PC-9 (cell line): ENCODE measurements at places on chromosomes 16 and 17. TPM values are rescaled to one million over a fixed set of nuclear protein-coding genes. Genes with fewer than 3 reads are reported as not detected.

GRCh38 chr17:68054296-68054900 is 18.9 kb downstream of the KPNA2 start:
- DNase-seq: no peak

- DNase-seq: no peak
These were observed 3.6 kb upstream of the ITGA3 start for GRCh38 chr17:50052241-50052796.

DNA sequence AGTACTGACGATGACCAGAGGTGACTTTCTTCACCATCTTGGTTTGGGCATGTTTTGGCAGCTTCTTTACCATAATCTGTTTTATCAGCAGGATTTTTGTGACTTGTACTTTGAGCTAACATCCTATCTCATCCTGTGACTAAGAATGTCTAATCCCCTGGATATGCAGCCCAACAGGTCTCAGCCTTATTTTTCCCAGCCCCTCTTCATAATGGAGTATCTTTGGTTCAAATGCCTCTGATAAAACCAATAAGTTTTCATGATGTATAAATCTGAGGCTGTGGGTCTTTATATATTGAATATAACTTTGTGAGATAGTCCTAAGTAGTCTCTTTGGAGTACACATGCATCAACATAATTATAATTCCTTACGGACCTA is 186.9 kb upstream of the WSB1 start:
- no peak for DNase-seq

DNA sequence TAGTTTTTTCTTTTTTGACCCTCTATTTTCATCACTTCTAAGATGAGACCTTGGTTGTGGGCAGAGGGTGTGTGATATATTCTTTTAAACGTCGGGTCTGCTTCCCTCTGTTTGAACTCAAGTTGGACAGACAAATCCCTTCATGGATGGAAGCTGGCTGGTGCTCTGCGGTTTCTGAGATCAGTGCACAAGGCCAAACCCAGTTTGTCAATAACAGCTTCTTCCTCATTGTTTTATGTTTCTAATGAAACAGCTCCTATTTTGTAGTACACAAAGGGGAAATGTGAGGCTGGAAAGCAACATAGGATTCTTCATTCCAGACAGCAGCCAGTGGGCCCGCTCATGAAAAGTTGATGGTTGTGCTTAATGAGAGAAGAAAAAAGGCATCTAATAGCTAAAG is 159.6 kb downstream of the PRKCA start:
- no peak for DNase-seq

GRCh38 chr16:30187556-30187865 is 4.1 kb downstream of the CORO1A start:
- DNase-seq: no peak

GRCh38 chr16:35298460-35299243 is 1839.2 kb downstream of the TP53TG3F start:
- DNase-seq: no peak

DNA sequence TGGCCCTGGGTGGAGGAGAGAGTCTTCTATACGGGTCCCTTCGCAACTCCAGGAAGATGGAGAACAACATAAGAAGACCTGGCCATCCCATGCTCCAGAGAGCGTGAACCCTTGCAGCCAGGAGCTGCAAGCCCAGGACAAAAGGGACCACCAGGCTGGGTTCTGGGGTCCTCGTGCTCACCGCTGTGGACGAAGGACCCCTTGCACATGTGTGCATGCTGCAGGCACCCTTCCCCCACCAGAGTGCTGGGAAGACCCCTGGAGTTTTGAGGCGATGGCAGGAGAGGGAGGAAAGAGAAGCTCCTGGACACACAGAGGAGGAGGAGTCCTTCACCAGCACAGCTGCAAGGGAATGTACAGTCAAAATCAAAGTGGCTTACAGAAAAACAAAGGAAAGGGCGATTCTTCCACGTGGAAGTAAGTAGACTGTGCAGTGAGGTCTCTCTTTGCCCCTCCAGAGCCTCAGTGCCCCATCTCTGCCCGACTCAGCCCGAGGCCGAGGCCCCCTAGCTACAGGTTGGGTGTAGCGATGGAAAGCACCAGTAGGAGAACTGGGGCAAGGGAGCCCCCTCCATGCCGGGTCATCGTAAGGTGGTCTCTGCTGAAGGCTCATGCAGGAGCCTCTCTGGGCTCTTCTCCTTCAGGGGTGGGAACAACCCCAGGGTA is 51.3 kb downstream of the PIMREG start:
- DNase-seq: no peak

SLC16A3 gene
- total RNA-seq: 157 and 198 TPM in 2 replicates

KRT9 gene
- 0.55 and 0.73 TPM in 2 replicates for total RNA-seq

DNA sequence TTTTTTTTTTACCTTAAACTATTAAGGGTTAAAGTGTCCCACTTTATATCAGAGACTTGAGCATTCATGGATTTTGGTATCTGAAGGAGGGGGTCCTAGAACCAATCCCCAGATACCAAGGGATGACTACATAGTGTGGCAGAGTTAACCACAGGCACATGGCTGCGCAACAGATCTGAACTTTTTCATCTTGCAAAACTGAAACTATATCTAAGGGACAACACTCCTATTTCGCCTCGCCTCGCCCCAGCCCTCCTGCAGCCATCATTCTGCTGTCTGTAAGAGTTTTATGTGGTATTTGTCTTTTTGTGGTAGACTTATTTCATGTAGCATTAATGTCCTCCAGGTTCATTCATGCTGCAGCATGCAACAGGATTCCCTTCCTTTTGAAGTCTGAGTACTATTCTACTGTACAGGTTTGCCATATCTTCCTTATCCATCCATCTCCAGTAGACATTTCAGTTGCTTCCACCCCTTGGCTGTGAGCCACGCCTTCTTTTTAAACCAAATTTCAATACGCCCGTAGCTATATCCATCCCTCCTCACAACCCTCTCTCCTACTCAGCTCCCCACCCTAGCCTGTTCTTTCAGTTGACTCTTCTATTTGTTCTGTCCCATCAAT is 53.2 kb downstream of the AMFR start:
- DNase-seq: no peak

DNA sequence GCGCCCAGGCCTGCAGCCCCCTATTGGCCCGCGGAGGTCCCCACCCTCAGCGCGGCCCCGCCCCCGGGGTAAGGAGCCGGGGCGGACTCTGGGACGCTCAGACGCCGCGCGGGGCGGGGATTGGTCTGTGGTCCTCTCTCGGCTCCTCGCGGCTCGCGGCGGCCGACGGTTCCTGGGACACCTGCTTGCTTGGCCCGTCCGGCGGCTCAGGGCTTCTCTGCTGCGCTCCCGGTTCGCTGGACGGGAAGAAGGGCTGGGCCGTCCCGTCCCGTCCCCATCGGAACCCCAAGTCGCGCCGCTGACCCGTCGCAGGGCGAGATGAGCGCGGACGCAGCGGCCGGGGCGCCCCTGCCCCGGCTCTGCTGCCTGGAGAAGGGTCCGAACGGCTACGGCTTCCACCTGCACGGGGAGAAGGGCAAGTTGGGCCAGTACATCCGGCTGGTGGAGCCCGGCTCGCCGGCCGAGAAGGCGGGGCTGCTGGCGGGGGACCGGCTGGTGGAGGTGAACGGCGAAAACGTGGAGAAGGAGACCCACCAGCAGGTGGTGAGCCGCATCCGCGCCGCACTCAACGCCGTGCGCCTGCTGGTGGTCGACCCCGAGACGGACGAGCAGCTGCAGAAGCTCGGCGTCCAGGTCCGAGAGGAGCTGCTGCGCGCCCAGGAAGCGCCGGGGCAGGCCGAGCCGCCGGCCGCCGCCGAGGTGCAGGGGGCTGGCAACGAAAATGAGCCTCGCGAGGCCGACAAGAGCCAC is at the start of gene NHERF1:
Gene NHERF1, plus strand, starts transcription at position 100 of the 750 bp plus-strand sequence. Its CDS starts 219 bp downstream, at position 319.
- DNase-seq: peak; percentile 30

DNA sequence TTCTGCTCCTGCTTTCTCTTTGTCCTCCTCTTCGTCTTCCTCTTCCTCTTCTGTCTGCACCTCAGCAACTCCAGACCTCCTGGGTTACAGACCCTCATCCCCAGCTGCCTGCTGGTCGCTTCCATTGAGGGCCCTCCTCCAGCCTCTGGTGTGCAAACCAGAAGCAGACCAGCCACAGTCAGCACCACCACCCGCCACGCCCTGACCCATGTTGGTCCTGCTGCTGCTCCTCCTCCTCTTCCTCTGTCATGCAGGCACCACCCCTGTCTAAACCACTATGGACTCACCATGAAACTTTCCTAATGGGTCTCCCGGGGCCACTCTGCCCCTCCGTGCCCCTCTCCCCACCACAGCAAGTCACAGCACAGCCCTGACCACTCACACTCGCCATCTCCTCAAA is 11.4 kb upstream of the OGFOD3 start:
- no peak for DNase-seq

DOC2A gene
- total RNA-seq: 11.0 and 11.3 TPM in 2 replicates

- DNase-seq: peak; percentile 84
These were observed 10.2 kb upstream of the EEF2K start for GRCh38 chr16:22195695-22196558.

DNA sequence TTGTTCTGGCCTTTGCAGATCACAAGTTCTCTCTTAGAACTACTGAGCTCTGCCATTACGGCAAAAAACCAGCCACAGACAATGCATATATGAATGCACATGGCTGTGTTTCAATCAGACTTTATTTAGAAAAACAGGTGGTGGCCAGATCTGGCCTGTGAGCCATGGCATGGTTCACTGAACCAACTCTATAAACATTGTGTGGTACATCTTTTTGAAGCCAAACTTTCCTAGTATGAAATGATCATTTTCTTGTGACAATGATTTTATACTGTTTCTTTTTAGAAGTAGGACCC is 65.9 kb upstream of the AMZ2 start:
- no peak for DNase-seq

DNA sequence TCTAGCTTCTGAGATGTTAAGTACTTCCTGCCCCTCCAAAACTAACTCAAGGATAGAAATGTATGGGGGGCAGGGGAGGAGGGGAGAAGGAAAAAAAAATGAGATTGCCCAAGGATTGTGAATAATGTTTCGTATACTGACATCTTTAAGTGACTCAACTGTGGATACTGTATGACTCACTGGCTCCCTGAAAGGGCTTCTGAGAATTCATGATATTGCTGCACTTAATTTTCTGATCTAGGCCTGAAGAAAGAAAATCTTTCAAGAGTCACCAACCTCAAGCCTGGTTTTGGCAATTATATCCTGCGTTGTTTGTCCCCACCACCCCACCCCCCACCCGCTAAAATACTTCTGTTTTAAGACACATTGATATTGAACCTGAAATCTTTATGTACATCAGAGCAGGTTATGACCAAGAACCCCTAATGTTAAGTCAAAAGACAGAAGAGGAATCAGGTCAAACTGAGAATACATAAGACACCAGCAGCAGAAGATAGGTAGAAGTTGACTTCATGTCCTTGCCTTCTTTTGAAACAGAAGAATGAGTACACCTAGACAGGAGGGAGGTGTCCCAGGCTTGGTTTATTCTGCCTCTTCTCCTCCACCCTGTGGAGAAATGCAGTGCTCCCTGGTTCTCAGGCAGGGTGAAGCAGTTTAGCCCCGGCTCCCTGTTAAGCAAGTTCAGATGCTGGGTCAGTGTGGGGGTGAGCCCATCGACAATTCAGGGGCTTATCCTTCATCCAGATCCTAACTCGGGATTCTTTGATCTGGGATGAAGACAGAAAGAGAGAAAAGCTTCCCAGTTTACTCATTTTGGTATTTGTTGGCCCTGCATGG is 3.3 kb upstream of the FBXL20 start:
- DNase-seq: peak; percentile 75

NPIPB4 gene
- 343 and 399 TPM in 2 replicates for total RNA-seq

PRR11 gene
- total RNA-seq: 87.9 and 109 TPM in 2 replicates

DNA sequence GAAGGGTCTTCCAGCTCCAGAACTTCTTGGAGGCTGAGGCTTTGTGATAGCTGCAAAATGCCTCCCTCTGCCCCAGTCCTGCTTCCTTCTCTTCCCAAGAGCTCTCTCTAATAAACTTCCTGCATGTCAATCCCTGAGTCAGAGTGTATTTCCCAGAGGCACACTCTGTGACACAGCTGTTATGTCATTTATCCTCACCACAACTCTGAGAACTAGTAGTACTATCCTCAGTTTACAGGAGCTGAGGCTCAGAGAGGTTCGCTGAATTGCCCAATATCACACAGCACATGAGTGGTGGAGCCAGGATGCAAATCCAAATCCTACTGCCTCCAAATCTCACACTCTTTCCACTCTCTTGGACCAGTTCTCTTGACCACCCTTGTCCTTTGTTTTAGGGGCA is 20.0 kb downstream of the UNC45B start:
- no peak for DNase-seq

DNA sequence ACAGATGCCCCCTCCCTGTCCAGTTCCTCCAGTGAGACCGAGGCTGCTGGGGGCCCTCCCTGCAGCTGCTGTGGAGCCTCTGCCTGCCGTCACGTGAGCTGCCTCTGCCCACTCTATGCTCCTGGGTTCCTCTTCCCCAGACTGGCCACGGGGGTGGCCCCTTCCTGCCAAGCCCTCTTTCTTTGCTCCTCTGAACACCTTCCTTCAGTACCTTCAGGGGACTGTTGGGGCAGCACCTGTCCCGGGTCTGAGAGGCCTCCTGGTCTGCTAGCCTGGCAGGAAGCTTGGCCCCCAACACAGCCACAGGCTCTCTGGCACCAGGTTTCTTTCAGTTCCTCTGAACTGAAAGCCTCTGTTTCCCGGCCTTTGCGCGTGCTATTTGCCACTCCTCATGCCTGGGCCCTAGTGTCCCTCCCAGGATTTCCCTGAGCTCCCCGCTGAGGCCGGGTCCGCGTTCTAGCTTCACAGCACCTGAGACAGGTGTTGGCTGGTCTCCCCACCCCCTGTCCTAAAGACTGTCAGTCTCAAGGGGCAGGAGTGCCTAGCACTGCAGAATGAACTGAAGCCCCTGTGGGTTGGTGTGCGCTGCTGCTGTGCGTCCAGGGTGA is 6.6 kb upstream of the ATP6V0C start:
- DNase-seq: no peak

- DNase-seq: no peak
These were observed 2.7 kb upstream of the GIP start for GRCh38 chr17:48970865-48971687.

- DNase-seq: no peak
These were observed 40.3 kb downstream of the COX4I1 start for GRCh38 chr16:85839681-85840240.

XYLT1 gene
- 1.3 and 1.7 TPM in 2 replicates for total RNA-seq

DNA sequence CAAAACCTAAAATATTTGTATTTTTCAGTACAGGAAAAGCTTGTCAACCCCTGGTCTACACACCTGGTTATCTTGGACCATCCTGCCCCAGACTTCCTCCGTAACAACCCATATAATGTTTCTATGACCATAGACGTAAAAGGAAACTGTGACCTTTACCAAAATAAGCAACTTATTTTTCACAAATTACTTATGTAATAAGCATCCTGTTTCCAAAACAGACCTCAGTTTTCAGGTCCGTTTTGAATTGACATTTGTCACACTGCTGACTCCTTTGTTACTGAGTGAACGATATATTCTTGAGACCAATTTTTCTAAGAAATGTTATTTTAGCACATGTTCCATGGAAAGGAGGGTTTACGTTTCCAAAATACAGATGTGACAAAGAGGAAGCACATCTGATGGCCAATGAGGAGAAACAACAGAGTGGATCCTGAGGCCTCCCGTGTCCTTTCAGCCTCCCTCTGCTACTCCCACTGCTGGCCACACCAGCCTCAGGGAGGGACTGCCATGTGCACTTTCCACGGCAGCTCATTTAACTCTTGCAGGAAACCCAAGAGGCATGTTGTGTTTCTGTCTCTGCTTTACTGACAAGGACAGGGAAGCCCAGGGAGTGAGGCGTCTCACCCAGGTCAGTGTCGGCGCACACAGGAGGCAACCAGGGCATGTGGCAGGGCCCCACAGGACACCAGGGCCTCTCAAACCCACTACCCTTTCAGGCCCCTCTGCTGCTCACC is 20.1 kb upstream of the ALDH3A1 start:
- DNase-seq: no peak
